ENCODE measurements at places on chromosomes 7 and 10.

DNA sequence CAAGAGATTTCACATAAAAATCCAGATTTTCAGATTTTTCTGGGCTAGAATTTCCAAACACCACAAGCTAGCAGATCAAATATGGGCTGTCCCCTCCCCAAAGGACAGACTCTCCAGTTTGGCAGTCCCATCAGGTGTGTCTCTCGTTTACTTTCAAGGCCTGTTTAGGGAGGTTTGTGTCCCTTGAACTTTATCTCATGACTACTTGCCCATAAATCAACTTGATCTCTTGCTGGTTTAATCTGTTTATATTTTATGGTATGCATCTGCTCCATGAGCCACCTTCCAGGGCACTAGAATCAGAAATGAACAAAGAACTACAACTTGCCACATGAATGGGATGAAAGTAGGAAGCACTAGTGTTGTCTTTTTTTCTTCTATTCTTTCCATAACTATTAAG, 5.2 kb downstream of the ZDHHC6 start:
- DNase-seq = no peak

- no peak for DNase-seq
Observed at GRCh38 chr10:98524124-98524523, 77.4 kb upstream of the HPS1 start.

GRCh38 chr7:134778941-134779740, at the start of gene CALD1:
TSS of gene CALD1 (plus strand) at chr7:134779634. CDS start at chr7:134867734, 88,100 bp downstream.
- peak; percentile 95 for DNase-seq

GRCh38 chr7:130486954-130487436, 4.9 kb upstream of the MEST start:
- DNase-seq = no peak

- DNase-seq = peak; percentile 57
Observed at GRCh38 chr7:40306025-40306424, 171.2 kb downstream of the SUGCT start.

- no peak for DNase-seq
Observed at GRCh38 chr10:68402276-68402675, 4.8 kb downstream of the RUFY2 start.

GRCh38 chr7:134470864-134471263, 12.0 kb upstream of the AKR1B1 start:
- no peak for DNase-seq

- DNase-seq = no peak
Observed at GRCh38 chr10:116984202-116984990, 20.6 kb downstream of the SHTN1 start.

DNA sequence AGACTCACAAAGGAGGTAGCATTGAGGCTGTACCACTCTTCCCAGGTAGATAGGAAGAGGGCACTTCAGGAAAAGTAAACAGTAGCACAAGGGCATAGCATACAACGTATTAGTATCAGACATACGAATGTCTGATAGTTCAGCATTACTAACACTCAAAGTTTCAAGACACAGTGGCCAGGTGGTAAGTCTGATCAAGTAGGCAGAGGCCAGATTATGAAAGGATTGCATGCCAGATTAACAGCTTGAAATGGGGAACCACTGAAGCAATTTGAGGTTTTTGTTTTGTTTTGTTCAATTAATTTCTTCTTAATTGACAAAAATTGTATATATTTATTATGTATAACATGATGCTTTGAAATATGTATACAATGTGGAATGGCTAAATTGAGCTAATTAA, 45.7 kb upstream of the IL6 start:
- DNase-seq = no peak

DNA sequence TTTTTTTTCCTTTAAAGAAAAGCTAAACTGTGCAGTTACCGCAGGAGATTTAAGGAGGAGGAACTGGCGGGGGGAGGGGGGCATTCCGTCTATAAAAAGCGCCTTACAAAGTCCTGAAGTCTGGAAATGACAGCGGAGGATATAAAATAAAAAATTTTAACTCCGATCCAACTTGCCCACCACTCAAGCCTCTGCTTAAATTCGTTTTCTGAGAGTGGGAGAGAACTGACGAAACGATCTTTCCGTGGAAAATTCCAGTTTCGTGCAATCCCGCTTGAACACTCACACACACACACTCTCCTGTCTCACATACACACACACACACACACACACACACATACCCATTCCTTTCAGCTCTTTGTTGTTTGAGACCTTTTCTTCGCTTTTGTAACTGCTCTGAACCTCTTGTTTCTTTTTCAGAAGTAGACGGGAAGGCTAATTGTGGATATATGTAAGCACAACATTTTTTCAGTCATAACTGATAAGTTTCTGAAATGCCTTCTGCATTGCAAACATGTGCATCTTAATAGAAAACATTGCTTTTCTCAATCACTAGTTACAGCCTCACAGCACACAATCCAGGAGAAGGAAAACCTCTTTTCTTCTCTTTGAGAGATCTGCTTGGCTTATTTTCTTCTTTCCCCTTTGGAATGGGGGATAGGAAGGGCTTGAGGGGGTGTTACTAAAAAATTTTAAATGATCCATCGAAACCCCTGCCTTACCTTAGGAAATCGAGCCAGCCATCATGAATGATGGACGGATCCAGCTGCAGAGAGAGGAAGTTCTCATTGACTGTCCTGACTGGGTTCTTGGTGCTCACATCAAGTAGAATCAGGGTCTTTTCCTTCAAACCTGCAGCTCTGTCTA, 628 bp downstream of the HPSE2 start:
- DNase-seq = peak; percentile 10

DNA sequence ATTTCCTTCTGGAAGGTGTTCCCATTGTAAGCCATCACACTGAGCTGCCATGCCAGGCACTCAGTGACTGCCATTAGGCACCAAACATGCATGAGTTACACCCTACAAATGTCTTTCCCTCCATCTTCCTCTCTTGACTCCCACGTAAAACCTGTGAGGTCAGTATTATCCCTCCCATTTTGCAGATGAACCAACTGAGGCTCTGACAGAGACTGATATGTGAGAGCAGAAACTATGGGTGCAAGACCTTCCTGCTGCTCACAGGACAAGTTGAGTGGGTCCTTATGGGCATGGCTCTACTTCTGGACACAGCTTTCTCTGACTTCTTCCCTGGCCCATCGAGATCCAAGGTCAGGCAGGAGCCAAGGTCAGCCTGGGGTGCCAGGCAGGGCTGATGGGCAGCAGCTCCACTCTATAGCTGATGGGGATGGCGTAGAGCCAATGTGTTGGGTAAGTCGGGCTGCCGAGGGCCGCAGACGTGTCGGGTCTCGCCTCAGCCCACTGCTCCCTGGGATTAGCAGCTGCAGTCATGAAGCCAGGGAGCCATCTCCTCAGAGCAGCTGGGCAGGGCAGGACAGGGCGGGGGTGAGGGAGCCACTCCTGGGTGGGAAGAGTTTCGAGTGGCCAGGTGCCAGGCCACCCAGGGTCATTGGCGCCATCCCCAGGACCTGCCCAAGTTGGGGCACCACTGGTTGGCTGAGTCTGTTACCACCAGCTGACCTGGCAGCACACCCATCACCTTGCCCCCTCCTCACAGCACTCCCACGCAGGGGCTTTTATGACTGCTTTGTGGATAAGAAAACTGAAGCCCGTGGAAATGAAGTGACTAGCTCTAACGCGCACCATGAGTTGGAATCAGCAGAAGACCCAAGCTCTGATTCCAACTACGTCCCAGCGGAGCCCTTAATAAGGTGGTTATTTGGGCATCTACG, 117.8 kb upstream of the ZMIZ1 start:
- peak; percentile 87 for DNase-seq

DNA sequence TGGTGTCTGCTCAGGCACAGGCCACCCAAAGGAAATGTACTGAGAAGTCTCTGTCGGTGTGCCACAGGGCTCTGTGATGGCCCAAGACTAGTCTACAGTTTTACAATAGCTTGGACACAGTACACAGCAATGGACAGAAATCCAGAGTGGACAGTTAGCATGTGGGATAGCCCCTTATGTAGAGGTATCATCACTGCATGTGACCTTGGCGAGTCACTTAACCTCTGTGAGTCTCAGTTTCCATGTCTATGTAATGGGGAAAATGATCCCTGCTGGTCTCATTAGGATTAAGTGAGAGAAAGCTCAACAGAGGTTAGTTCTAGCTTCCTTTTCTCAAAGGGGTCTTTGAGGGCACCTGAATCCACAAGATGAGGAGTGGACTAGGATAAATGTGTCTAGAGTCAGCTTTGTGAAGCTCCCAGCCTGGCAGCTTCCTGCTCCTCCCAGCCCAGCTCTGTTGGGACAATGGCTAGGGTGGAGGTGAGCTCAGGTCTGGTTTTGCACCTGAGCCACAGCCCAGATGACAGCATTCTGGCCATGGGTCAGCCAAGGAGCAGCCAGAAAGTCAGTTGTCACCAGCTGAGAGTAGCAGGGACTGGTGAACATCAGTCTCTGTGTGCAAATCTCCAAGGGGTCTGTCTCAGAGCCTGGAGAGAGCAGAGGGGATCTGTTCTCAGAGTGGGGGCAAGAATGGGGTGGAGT, 17.9 kb downstream of the CRHR2 start:
- DNase-seq = no peak

DNA sequence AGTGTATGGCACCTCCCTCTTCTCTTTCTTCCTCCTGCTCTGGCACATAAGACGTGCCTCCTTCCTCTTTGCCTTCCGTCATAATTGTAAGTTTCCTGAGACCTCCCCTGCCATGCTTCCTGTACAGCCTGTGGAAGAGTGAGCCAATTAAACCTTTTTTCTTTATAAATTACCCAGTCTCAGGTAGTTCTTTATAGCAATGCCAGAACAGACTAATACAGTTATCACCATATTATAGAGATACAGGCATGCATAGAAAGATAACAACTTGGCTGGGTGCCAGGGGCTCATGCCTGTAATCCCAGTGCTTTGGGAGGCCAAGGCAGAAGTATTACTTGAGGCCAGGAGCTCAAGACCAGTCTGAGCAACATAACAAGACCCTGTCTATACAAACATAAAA, 53.2 kb downstream of the GCC1 start:
- DNase-seq = no peak

DNA sequence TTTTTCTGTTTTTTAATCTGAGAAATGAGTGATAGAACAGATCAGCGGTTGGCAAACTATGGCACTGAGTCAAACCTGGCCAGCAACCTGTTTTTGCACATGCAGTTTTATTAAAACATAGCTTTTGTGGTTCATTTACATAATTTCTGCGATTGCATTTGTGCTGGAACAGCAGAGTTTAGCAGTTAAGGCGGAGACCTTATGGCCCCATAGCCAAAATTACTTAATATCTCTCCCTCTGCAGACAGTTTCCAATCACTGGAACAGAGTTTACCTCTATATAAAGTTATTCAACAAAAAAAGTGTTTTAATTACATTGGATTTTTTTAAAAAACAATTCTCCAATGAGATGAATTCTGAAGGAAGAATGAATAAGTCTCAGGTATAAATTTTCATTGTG, 212.1 kb downstream of the DGKB start:
- DNase-seq = no peak

- DNase-seq = peak; percentile 8
Observed at GRCh38 chr10:118698421-118698820, 56.3 kb downstream of the CACUL1 start.

- DNase-seq = no peak
Observed at GRCh38 chr7:127899411-127899810, 131.8 kb downstream of the LRRC4 start.

- DNase-seq = no peak
Observed at GRCh38 chr7:4286351-4286750, 395.7 kb upstream of the FOXK1 start.

DNA sequence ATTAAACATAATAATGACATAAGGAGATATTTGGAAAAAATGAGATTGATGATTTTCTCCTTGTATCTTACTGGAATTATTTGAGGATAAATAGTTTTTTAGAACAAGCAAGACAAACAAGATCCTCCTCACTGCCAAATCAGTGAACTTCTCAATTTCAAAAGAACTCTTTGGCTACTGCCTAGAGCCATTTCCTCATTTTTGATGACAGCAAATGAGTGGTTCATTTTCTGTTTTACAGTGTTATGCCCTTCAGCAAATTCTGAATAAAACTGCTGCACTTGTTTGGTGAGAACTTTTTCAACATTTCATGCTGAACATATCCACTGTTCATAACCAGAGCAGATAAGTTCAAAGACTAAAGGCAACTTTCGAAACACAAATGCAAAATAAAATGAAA, 42.5 kb upstream of the AHR start:
- no peak for DNase-seq

DNA sequence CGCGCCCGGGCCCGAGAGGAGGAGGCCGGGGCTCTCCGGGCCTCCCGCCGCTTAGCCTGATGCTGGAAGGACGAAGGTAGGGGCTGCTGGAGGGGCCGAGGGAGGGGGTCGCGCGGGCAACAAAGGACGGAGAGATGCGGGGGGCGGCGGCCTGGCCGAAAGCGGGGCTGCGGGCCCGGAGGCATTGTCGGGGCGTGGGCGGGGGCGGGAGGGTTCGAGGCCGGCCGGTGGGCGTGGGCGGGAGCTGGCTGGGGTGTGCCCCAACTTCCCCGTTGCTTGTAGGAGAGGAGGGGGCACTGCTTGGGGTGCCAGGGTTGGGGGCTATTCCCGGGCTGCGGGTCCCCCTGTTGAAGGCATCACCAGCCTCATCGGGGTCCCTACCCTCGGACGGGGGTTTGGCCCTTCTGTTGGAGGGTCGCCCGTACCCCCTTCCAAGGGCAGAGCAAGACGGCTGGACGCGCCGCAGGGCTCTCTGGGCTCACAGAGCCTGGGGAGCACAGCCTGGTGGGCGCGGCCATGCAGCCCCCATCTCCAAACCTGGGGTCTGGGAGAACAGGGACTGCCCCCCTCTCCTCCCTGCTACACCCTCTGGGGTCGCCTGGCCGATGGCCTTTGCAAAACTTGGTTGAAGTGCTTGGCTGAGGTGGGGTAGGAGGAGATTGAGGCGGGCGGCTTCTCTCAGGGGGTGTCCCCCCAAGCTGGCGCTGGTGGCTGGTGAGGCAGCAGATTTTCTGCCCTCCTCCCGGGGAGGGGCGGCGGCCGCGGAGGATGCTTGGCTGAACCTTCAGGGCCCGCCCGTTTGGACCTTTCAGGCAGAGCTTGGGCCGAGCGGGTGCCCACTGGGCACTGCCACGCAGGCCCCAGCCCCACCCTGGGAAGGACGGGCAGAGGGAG, 699 bp downstream of the CLIP2 start:
- no peak for DNase-seq

GRCh38 chr7:16271990-16272665, 149.2 kb downstream of the CRPPA start:
- DNase-seq = no peak

- no peak for DNase-seq
Observed at GRCh38 chr10:43120929-43121314, 17.3 kb upstream of the CSGALNACT2 start.

- no peak for DNase-seq
Observed at GRCh38 chr7:26001662-26002244, 150.2 kb upstream of the NFE2L3 start.

DNA sequence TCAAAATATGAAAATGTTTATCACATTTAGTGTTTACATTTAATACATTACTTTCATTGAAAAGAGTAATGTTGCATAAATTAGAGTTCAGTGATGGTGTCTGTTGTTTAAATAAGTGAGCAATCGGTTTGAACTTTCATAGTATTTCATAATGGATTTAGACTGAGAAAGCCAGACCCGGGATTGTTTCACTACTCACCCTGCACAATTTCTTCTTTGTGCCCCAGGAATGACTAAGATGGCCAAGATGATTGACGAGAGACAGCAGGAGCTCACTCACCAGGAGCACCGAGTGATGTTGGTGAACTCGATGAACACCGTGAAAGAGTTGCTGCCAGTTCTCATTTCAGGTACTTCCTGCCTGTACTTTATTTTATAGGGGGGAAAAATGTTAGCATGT, 74.6 kb downstream of the VCL start:
- peak; percentile 77 for DNase-seq

- DNase-seq = no peak
Observed at GRCh38 chr10:132107949-132108877, 42.5 kb downstream of the JAKMIP3 start.

GRCh38 chr10:99520040-99520846, 12.5 kb upstream of the NKX2-3 start:
- DNase-seq = no peak

- peak; percentile 96 for DNase-seq
Observed at GRCh38 chr10:73888514-73888913, 14.2 kb upstream of the CAMK2G start.
